ENCODE measurements at places on chromosomes 1 and 21.

- no peak for DNase-seq
These were observed 56.2 kb upstream of the DPH5 start for GRCh38 chr1:101081496-101082488.

DNA sequence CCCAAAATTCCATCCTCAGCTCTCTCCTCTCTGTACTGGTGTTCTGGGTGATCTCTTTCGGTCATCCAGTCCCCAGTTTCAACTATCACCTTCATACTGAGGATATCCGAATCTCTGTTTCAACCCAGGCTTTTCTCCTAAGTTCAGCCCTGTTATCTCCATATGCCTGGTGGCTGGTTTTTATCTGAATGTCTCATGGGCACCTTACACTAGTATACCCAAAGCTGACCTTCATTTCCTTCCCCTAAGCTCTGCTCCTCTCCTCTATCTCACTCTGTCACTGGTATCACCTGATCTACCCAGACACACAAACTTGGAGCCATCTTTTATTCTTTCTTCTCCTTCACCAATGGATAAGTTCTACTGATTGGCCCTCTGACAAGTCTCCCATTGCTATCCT, 53.0 kb downstream of the LRRC71 start:
- DNase-seq, result no peak

- no peak for DNase-seq
These were observed 30.0 kb upstream of the IRF2BP2 start for GRCh38 chr1:234639961-234640360.

GRCh38 chr1:79614106-79614505, 607.6 kb upstream of the ADGRL4 start:
- no peak for DNase-seq

DNA sequence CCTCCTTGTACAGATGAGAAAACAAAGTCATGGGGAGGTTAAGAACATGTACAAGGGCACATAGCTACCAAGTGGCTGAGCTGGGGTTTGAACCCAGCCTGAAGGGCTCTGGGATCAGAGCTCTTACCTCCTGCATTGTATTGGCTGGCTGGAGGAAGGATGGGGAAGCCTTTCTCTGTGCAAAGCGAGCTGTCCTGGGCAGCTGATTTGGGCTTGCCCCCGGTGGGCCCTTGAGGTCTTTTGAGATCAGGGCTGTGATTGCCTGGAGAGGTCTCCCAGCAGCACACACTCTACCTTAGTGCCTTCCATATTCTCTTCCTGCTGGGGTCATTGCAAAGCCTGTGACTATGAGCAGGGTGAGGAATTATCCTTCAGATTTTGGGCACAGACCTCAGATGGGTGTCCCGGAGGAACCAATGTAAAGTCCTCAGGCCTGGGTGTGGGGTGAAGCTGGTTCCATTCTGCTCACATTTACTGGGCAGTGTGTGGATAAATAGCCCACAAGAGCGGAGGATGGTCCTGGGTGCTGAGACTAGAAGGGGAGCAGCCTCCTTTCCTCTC, 53.3 kb upstream of the EPS8L3 start:
- no peak for DNase-seq

DNA sequence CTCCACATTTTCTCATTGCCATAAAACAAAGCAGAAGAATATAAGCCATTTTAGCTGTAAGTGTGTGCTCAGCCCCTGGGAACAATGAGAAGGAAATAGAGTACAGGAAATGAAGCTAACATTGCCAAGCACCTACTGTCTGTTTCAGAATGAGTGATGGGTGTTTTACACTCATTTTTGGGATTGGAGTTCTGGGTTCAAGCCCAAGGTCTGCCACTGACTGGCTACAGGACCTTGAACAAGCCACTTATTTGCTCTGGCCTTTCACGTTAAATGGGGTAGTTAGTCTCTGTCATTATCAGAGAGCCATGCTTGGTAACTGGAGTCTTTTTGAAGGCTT, 80.7 kb upstream of the KAZN start:
- no peak for DNase-seq

DNA sequence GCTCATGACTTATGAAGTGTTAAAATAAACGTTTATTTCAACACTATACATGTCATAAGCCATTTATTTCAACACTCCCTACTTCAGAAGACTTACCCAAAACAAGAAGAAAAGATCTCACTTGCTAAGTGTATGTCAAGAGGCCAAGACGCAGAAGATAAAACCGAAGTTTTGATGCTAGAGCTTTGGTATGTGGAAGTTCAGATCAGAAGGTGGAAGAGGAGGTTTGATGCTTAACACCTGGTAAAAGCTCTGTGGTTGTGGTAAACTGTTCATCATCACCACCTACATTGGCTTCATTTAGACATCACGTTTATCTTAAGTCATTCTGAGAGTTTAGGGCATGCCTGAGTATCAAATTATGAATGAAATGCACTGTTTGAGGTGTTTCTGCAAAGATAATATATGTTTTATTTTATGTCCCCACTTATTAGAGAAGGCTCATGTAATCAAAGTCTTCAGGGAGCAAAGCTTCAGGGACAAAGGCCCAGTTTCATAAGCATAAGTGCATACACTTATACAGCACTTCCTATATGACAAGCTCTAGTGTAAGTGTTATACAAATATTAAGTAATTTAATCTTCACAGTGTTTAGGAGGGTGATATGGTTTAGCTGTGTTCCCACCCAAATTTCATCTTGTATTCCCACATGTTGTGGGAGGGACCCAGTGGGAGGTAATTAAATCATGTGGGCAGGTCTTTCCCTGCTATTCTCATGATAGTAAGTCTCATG, 533.3 kb downstream of the PTBP2 start:
- no peak for DNase-seq

- DNase-seq, result no peak
These were observed 80.4 kb downstream of the ADARB1 start for GRCh38 chr21:45154511-45155508.

DNA sequence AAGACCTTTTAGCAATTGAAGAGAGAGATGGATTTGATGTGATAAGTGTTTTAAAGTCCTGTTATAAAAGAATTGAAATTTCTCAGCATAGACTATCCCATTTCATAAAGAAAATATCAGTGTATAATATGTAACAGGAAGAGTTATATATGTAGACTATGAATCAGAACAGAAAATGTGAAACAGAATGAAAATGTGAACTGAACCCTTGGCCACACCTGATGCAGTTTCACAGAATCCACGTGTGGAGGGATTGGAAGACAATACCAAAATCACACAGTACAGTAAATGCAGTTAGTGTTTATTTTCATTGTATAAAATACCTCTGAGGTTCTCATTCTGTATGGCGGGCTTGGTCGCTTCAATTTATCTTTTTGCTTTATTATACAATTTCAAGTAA, 9.9 kb upstream of the SLAMF1 start:
- no peak for DNase-seq

GRCh38 chr1:179973198-179974110, 18.8 kb downstream of the CEP350 start:
- DNase-seq, result no peak

GRCh38 chr1:200150721-200151120, 123.2 kb downstream of the NR5A2 start:
- no peak for DNase-seq

- no peak for DNase-seq
These were observed 7.5 kb downstream of the FHAD1 start for GRCh38 chr1:15254559-15254958.

GRCh38 chr1:166944186-166944967, 31.0 kb downstream of the ILDR2 start:
- no peak for DNase-seq

DNA sequence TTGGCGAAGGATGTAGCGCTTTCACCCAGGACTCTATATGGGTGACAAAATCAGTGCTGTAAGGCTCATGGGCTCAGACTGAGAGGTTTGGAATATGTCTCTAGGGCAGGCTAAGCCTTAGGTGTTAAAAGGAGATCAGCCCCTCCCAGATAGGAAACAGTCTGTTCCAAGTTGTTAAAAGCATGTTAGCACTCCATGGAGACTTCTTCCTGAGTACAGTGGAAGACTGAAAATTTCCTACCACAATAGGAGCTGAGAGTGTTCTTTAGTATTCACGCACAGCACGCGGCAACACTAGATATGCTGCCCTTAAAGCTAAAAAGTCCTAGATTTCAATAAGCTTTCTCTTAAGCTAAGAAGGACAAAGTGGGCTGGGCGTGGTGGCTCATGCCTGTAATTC, 122.1 kb downstream of the TRABD2B start:
- DNase-seq, result no peak

DNA sequence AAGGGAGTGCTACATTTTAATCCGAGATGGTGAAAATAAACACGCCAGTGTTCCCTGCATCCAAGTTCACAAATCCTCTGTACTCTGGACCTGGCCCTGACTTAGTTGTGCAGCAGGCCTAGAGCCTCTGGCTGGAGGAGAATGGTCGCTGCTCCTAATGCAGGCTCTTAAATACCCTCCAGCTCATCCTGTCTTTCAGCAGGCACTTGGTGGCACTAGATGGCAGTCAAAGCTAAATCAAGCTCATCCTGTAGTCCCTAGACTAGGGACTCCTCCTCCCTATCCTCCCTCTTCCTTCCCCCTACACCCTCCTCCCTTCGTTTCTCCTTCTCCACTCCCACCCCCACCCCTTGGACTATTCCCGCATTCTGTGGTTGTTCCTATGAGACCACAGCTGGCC, 41.6 kb upstream of the MTR start:
- DNase-seq, result no peak

DNA sequence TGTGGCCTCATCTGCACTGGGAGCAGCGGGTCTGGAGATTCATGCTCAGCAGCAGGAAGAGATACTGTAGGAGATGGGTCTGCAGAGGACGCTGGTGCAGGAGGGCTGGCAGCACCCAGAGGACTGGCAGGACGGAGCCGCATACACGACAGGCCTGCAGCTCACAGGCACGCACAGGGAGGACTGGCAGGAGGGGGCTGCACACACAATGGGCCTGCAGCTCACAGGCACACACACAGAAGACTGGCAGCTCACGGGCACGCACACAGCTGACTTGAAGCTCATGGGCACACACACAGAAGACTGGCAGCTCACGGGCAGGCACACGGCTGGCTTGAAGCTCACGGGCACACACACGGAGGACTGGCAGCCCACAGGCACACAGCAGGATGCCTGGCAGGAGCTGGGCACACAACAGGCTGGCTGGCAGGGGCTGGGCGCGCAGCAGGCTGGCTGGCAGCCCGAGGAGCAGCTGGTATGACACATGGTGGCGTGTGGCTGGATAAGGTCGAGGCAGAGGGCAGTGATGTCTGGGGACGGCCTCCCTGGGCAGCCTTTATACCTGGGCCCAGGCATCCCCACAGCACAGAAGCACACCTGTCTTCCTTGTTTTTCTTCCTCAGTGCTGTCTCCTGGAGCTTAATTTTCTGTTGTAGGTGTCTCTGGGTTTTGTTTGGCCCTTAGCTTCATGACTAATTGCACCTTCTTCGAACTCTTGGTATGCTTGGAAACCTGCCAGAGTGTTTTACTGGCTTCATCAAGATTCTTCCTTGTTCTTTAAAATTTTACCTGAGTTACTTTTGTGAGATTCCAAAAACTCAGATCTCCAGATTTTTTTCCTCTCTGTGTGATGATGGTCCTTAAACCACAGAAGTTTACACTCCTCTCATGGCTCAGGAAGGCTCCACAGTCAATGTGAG, at the start of gene KRTAP12-2:
Gene KRTAP12-2 (minus strand): TSS at position 527 of the 920 bp plus-strand sequence. CDS start 41 bp downstream, at position 486.
- DNase-seq, result no peak

- DNase-seq, result no peak
These were observed 10.4 kb downstream of the IFI44L start for GRCh38 chr1:78630600-78630999.

GRCh38 chr1:217137210-217137881, 414.1 kb upstream of the ESRRG start:
- DNase-seq, result no peak

DNA sequence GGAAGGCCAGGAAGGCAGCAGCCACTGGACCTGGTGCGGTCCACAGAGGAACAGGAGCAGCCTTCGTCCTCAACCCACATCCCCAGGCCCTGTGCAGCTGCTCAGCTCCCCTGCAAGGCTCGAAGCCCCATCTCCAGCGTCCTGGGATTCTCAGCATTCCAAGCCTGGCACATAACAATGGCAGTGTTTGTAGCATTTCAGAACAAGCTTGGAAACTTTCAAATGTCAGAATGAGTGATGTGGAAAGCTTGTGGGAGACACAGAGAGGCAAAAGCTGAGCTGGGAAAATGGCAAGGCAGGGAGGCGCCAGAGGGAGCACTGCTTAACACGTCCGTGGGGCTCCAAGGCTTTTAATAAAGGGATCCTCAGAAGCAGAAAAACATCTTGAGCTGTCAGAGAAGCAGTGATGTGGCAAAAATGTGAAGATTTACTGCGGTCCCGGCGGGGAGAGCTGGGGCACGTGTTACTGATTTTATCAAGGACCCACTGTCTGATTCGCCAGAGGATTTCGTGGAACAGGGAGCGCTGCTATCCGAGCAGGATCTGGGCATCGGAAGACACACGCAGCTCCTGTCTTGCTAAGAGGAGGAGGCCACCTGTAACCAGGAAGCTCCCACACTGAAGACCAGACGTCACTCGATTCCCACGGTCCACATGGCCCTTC, 38.1 kb downstream of the TOMM20 start:
- no peak for DNase-seq

DNA sequence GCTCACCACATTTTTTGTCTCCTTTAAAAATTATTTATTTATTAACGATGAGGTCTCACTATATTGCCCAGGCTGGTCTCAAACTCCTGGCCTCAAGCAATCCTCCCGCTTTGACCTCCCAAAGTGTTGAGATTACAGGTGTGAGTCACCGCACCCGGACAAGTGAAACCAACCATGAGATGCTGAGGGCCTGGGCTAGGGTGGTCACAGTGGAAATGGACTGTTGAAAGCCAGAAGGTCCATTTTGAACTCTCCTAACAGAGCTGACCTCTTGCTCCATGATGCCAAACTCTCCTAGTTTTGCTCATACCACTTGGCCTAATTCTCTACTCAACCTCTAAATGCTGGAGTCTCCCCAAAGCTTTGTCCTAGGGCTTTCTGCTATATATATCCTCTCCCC, 109.1 kb downstream of the SLC45A1 start:
- no peak for DNase-seq

GRCh38 chr1:85015826-85016225, 18.9 kb upstream of the MCOLN2 start:
- no peak for DNase-seq

DNA sequence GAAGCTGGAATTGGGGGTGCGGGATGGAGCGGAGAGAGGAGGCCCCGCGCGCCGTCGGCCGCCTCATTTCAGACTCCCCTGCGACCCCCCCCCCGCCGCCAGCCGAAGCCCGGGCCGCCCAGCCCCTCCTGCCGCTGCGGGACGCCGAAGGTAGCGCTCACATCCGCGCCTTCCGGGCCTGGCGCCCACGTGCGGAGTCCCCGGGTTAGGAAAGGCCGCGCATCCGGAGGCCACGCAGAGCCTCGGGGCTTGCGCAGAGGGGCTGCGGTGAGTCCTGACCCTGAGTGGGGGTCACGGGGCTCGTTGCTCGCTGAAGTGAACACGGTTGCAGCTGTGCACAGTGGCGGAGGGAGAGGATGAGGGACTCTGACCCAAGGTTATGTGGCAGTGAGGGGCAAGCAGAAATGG, 552 bp upstream of the ZNF496 start:
- DNase-seq, result no peak

DNA sequence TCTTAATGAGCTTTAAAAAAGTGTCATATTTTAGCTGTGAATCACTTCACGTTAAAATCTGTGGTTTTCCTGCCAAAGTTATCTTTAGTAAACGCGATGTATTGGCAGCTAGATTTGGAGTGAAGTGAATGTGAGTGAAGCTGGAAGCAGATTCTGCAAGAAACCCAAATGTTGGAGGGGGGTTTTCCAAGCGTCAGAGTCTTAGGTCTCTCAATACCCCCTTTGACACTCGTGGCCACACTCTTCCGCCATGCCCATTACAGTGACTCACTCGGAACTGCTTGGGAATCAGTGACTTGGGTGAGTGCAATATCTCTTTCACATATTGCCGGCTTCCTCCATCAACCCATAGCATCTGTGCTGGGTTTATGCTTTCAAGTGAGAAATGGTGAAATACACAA, 17.5 kb downstream of the B3GALT5 start:
- no peak for DNase-seq

- DNase-seq, result no peak
These were observed 41.8 kb downstream of the RUNX1 start for GRCh38 chr21:35007348-35007747.

All from stimulated activated CD4-positive, alpha-beta T cell treated with anti-CD3 and anti-CD28 coated beads, Interleukin-1b, Interleukin-23, amount 100 ng/mL, for 1 hour (primary cell).